ENCODE measurements at places on chromosomes 3 and 15.

DNA sequence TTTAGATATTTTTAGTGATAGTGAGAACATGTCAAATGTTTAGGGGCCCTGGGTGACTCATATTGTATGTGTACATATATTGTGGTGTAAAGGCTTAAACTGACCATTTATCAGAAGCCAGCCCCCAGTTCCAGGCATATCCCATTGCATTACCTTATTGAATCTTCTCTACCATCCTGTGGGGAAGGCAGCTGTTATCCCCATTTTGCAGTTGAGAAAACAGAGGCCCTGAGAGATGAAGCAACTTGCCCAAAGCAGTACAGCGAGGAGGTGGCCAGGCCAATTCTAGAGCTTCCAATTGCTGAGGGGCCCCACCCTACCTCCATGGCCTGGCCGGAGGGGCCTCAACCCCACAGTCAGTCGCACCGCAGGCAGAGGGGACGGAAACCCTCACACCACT, 47.9 kb downstream of the ZNF710 start:
- DNase-seq = no peak

DNA sequence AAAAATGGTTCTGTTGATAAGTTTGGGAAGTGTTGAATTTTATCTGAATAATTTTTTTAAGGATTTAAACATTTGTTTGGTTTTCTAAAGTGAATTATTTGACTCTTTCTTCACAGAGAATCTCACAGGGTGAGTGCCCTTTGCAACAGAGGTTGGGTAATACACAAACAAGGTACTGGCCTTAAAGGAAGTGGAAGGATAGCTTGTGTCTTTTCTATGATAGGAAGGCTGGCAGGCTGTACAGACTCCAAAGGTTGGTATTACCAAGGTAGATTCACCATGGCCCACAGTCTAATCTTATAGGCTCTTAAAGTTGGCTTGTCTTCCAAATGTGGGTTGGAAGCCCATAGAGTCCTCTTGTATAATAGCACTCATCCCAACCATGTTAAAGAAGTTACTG, 311.5 kb downstream of the SV2B start:
- DNase-seq = no peak

- DNase-seq = no peak
These were observed 77.1 kb upstream of the MCTP2 start for GRCh38 chr15:94154255-94154654.

DNA sequence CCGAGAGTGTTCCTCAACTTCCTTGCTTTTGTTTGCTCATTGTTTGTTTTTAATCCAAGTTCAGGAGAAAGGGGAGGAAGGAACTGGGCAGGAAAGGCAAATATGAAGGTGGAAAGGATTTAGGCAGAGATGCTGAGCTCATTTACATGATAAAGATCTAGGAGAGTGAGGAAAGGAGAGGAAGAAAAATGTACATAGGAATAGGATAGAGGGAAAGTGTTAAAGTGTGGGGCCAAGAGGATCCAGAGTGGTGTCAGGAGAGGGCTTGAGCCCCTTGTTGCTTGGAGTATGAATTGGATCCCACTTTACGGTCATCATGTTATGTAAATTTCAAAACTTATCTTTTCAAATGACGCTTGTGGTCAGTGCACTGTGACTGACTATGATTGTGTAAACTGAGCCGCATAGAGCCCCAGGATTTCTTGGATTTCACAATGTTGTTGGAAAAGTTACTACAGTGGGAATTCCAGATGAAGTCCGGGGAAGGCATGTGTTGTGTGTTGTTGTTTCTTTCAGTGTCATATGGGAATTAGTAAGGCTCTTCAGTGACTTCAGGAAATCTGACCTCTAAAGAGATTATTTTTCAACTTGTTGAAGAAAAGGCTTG, 15.0 kb upstream of the PLD1 start:
- no peak for DNase-seq

Measured in stimulated activated CD8-positive, alpha-beta memory T cell treated with anti-CD3 and anti-CD28 coated beads, Interleukin-2, amount 100 ng/mL, for 1 hour (primary cell).